ENCODE measurements at places on chromosomes 12 and 14.

DNA sequence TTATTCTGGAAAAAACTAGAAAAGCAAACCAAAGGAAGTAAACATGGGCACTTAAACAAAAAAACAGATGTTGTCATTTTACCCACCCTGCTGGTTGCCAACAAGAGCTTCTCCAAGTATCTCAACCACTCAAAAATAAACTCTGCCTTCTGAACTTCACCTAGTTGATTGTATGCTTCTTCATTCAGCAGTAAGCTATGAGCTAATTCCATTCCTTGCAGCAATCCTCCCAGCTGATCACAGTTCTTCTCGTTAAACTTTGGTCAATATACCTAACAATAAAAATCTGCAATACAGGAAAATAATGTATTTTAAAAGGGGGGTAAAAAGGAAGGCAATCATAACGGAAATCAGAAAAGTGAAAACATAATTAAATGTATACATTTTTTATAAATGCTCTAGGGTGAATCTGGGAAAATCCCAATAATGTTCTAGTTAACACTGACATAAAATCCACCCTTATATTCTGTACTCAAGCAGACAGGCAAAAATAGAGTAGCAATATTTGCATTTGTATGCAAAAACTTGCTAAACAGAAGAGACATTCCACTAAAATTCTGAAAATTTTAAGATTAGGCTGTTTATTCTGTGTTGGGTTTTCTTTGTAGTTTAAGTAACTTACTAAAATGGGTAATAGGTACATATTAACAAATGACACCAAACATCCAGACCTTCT is 17.4 kb downstream of the HEATR5A start:
- DNase-seq, result no peak

- no peak for DNase-seq
Measured at GRCh38 chr14:81246461-81247270, 25.9 kb upstream of the GTF2A1 start.

DNA sequence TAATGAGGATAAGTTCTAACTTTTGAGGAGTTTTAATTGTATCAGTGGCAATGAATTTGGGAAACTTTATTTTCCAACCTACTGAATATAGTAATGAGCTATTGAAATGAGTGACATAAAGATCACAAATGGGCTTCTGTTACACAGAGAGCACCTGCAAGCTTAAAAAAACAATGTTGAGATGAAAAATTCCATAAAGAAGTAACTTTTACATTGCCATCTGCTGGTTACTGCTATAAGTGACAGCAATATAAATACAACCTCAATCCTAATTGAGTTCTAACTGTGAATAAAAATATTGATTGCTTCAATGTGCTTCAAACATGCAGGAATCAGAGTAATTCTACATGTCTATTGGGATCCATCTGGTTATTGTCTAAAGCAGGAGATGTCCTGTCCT is 14.2 kb downstream of the WIF1 start:
- DNase-seq, result peak; percentile 3

DNA sequence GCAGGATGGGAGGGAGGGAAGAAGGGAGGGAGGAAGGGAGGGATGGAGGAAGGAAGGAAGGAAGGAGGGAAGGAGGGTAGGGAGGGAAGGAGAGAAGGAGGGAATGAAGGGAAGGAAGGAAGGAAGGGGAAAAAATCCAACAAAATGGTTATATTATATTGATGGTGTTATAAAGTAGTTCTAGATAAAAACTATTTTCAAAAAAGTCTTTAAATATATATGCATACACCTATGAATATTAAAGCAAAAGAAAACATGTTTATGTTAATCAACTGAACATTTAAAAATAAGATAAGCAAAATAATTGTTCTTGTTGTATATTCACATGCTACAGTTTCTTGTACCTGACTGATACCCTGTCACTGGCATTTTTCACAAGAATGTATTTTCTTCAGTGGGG is 1.9 kb downstream of the BDKRB1 start:
- DNase-seq, result no peak

DNA sequence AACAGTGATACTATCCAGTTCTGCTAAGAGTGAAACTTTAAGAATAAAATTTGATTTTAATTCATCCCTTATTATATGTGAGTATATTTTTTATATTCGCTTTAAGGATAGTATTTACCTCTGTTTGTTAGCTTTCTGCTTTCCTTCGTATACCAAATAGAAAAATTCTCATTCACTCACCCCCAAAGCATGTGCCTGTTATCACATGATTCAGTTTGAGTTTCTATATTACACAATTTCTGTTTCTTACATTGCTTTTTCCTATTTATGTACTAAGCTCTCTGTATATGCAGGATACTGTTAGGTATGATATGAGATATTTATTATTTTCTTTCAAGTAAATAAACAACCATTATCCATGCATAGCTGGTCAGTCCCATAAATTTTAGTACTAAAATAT is 275.2 kb downstream of the FBXL14 start:
- DNase-seq, result peak; percentile 5

- no peak for DNase-seq
Measured at GRCh38 chr12:57841445-57841844, 5.1 kb downstream of the CTDSP2 start.

GRCh38 chr14:100541621-100542560 is 45.3 kb downstream of the BEGAIN start:
- DNase-seq, result no peak

DNA sequence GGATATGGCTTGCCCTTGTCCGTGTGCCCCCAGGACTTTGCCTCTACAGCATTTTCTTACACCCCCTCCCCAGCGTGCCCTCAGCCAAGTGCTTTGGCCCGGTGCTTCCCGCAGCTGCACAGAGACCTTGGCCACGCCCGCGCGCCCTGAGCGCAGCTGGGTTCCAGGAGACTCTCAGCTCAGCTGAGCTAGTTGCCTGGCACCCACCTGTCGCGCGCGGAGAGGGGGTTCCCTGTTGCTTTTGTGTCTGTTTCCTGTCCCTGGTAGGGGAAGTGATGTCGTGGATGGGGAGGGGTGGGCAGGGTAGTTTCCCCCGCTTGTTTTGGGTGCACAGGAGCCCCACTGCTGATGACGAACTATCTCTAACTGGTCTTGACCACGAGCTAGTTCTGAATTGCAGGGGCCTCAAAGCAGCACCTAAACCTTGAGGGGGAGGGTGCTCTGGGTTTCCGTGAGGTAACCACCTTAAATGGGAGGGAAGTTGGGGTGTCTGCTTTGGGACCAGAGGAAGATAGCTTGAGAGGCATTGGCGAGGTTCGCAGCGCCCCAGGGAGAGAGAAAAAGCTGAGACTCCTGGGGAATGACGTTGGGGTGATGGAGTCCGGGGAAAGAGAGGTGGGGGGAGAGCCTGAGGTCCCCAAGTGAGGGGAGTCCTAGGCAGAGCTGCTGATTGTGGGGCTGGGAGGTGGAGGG is 1.5 kb downstream of the DIO3 start:
- DNase-seq, result no peak

- DNase-seq, result no peak
Measured at GRCh38 chr12:32334371-32334777, 65.0 kb upstream of the FGD4 start.

DNA sequence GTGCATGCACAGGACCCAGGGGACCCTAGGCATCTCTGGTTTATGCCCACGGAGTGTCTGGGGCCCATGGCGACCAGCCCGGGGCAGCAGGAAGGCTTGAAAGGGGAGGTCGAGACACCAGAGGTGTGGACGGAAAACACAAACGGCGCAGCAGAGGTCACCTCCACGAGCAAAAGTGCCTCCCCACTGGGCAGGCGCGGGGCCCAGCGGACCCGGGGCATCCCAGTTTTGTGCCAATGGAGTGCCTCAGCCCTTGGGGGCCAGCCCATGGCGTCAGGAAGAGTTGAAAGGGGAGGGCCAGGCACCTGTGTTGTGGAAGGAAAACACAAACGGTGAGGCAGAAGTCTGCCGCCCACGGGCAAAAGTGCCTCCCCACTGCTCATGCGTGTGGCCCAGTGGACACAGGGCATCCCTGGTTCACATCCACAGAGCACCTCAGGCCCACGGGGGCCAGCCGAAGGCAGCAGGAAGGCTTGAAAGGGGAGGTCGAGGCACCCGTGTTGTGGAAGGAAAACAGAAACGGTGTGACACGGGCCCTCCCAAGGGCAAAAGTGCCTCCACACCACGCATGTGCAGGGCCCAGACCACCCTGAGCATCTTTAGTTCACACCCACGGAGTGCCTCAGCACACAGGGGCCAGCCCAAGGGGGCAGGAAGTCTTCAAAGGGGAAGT is 378.8 kb downstream of the ALG10 start:
- no peak for DNase-seq

GRCh38 chr12:15253990-15254389 is 32.8 kb upstream of the RERG start:
- DNase-seq, result no peak

DNA sequence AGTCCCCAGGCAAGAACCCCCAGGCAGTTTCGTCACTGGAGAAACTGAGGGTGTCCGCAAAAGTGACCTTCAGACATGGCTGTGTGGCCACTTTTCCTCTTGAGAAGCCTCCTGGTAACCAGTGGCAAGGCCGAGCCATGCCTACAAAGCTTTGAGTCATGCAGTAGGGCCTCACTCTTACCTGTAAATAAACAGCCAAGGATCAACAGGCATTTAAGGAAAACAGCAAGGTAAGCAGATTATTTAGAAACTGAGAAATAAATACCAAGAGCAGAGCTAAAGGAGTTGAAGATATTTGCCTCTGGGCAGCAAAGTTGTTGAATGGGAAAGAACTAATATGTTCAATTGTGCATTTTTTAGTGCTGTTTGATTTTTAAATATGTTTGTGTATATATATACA is 141.0 kb upstream of the BCL2L14 start:
- no peak for DNase-seq

GRCh38 chr12:79717006-79717405 is 26.2 kb upstream of the PAWR start:
- no peak for DNase-seq

- peak; percentile 29 for DNase-seq
Measured at GRCh38 chr14:91732859-91733477, 1.1 kb upstream of the CATSPERB start.

GRCh38 chr12:79911889-79912656 is 22.8 kb downstream of the PPP1R12A start:
- DNase-seq, result peak; percentile 51

- DNase-seq, result no peak
Measured at GRCh38 chr12:131933387-131933786, 4.3 kb downstream of the PUS1 start.

- no peak for DNase-seq
Measured at GRCh38 chr12:75917083-75917482, 114.5 kb downstream of the PHLDA1 start.

- DNase-seq, result peak; percentile 32
Measured at GRCh38 chr12:68332728-68333630, 817 bp upstream of the MDM1 start.

DNA sequence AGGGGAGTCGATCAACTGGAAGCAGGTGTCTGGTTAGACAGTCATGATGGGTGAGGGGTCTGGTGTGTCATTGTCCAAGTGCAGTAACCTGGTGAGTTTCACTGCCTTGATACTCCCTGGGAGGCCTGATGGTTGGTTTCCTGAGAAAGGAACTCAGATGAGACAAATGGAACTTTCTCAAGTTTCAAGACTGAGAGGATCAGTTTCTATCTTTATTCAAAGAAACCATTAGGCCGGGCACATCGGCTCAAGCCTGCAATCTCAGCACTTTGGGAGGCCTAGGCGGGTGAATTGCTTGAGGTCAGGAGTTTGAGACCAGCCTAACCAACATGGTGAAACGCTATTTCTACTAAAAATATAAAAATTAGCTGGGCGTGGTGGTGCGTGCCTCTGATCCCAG is 776.1 kb downstream of the AACS start:
- DNase-seq, result no peak

DNA sequence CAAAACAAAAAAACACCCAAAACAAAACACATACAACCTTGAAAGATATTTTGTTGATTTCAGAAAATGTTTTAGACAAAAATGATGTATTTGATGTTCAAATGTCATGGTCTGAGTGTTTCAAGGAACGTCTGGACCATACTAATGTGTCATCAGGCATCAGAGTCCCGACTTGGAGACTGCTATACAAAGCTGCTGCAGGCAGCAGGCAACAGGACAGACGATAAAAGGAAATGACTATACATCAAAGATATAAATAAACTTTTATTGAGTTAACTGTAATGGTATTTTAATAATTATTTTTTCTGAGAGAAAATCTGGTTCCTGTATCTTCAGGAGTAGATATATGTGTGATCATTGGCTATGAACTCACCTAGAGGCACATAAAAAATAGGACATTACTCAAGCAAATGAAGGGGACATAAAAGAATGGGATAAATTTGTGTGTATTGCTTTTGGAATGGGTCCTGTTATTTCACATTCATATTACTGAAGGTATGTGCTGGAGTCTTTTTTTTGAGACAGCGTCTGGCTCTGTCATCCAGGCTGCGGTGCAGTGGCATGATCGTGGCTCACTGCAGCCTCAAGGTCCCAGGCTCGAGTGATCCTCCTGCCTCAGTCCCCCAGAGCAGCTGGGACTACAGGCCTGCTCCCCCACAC is 87.3 kb upstream of the HECTD1 start:
- peak; percentile 16 for DNase-seq

DNA sequence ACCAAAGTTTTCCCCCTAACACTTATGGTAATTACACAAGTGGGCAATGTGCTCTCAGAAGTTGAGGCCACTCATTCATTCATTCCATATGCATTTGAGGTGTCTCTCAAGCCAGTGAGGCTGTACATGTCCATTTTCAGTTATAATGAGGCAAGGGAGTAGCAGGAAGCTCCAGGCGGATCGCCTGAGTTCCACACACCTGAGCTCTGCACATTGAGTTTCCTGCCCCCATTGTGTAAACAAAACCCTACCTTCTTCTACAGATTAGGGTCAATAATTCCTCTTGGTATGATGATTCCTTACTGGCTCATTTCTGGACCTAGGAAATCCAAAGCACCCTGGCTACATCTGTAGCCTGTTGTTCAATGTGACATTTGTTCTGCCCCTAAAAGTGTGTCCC is 555.3 kb downstream of the MED13L start:
- no peak for DNase-seq

DNA sequence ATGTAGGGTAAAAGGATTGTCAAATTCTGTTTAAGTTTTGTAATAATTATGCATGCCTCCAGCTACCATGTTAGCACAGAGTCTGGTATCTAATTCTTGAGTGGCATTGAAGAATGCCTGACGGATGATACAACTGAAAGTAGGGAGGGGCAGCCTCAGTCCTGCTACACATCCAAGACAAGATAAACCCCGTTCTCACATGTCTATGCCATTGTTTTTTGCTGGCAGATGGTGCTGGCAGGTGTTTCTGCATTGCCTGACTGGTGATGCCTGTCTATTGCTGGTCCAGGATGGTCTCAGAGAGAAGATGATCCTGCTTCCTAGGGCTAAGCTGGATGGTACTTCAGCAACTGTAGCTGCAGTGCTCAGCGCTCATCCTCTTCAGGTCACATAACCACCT is 245.8 kb upstream of the NAV3 start:
- no peak for DNase-seq

DNA sequence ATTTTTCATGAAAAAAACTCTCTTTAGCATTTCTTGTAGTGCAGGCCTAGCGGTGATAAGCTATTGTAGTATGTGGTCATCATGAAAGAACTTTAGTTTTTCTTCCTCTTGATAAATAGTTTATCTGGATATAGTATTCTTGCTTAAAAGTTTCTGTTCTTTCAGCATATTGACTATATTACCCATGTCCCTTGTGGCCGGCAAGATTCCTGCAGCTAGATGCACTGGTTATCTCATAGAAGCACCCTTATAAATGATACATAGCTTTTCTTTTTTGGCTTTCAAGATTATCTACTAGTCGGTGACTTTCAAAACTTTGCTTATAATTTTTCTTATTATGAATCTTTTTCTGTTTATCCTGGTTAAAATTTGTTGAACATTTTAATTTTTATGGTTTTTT is 234.8 kb downstream of the ALG10 start:
- no peak for DNase-seq

GRCh38 chr12:76311796-76312195 is 36.4 kb downstream of the BBS10 start:
- DNase-seq, result peak; percentile 33

All from fibroblast of upper back skin (primary cell).